Left renal pelvis (tissue), 4 donors: ENCODE measurements at places on chromosomes 7 and 10. TPM values are rescaled to one million over a fixed set of nuclear protein-coding genes. Genes with fewer than 3 reads are reported as not detected.

ZSCAN25 gene
- 19.7 TPM for polyA plus RNA-seq

WDFY4 gene
- 1.1 TPM for polyA plus RNA-seq

DNA sequence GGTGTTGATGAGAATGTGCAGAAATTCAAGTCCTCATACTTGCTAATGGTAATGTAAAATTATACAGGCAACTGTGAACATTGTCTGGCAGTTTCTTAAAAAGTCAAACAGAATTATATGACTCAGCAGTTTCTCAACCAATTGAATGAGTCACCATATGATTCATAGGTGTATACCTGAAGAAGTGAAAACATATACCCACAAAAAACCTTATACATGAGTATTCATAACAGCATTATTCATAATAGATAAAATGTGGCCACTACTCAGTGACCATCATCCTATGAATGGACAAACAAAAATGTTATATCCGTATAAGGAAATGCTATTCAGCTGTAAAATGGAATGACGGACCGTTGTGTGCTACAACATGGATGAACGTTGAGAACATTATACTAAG, 253.5 kb downstream of the MALRD1 start:
- no peak for DNase-seq

GRCh38 chr7:71694665-71695064, 562.7 kb downstream of the GALNT17 start:
- DNase-seq = no peak

DNA sequence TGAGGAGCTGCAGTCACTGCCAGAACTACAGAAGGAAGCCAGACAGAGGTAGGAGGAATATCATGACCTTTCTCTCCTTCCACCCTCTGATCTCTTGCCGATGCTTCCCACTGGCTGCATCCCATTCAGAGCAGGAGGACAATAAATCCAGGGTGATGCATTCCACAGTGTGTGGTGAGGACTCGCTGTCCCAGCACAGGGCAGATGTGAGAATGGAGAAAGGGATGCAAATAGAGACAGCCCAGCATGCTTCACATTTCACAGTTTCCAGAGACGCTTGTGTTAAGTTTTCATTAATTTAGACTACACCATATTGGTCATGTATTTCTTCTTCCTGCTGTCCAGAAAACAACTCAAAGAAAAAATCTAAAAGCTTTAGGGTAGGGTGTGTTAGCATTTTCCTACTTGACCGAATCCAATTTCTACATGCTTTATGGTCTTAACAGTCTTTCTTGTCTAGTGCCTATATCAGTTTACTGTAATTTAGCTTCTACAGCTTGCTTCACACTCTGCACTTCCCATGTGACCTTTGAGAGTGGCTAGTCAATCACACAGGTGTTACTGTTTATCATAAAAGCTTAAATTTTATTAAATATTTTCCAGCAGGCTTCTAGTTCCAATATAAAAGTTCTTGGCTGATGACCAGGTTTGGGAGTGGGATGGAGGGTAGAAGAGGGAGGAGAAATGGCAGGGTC, 155.6 kb downstream of the RAPGEF5 start:
- DNase-seq = no peak

DNA sequence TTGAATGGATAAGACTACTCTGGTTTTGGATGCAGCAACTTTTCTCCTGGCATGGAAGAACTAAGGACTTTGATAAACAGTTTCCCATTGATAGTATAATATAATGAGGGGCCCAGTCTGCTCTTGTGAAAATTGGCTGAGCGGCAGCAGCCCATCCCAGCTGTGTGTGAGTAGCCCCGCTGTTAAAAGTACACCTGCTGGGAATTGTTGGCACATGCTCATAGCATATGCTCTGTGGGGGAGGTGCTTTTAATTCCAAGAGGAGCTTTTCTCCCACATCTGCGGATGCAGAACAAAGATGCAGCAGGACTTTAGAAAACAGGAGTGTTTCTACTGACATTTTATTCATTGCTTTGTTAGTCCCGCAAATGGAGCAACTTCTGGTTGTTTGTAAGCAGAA, 19.0 kb downstream of the SRI start:
- DNase-seq = no peak

PRKG1 gene
- polyA plus RNA-seq = 21.2 TPM

CYP26C1 gene
- polyA plus RNA-seq = 0.06 TPM

- no peak for DNase-seq
Observed at GRCh38 chr10:113399065-113399464, 153.8 kb upstream of the HABP2 start.
